ENCODE measurements at places on chromosomes 11 and 22.

DNA sequence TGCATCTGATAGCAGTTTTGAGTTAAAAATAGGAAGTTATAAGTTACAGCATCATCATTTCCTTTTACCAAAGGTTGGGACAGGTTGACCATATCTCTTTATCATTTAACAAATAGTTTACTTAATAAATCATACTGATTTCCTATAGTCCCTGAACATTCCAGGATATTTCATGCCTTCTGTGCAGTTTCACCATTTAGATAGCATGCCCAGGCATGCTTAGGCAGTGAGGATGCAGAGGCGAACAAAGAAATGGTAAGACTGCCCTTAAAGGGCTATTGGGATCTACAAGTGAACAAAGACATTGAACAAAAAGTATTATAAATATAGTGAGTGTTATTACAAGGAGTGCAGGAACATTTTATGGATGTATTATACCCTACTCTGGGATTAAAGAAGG is 96.4 kb downstream of the PRMT3 start:
- no peak for DNase-seq

DNA sequence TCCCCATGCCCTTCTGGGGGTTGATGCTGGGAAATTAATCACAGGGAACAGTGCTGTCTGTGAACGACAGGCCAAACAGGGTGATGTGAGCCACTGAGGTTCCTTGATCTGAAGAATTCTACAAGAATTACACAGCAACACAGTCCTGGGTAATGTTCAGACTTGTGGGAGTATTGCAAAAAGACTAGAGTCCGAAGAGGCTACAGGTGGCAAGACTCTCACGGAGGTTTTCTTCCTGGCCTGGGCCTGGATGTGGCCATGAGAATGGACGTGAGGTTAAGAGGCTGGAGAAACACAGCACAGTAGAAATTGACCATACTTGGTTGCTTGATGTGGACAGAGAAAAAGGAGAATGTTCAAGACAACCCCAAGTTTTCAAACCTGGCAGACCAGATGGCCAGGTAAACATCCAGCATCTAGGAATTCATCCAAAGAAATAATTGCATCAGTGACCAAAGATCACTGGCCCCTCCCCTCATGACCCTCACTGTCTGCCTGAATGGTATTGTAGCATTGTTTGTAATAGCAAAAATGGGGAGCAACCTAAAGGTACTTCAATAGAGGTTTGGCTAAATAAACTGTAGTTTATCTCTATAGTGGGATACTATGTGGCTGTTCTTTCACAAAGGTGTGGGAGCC is 70.8 kb downstream of the COMMD9 start:
- no peak for DNase-seq

GRCh38 chr11:1162138-1162475 is 4.4 kb downstream of the MUC5AC start:
- no peak for DNase-seq

GRCh38 chr11:84564180-84564866 is 1062.8 kb downstream of the DLG2 start:
- peak; percentile 57 for DNase-seq

- DNase-seq, result no peak
These were observed 92.2 kb downstream of the STK33 start for GRCh38 chr11:8501836-8502235.

DNA sequence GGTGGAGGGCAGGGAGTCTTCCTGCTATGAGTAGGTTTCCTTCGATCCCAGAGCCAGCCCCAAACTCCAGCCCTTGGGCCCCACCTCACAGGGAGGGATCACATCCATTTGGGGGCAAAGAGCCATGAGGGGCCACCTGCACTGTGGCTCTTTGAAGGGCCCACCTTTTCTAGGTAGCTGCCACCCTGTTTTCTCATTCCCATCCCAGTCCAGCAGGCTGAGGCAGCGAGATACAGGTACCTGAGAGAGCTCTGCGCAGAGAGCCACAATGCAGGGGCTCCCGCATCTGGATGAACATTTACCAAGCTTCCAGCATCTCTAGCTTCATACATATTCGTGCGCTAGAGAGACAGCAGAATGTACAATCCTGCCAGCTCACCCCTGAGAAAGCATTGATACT is 16.3 kb downstream of the FXYD6 start:
- no peak for DNase-seq

- DNase-seq, result no peak
These were observed 479.0 kb downstream of the BRD1 start for GRCh38 chr22:49348631-49349030.

DNA sequence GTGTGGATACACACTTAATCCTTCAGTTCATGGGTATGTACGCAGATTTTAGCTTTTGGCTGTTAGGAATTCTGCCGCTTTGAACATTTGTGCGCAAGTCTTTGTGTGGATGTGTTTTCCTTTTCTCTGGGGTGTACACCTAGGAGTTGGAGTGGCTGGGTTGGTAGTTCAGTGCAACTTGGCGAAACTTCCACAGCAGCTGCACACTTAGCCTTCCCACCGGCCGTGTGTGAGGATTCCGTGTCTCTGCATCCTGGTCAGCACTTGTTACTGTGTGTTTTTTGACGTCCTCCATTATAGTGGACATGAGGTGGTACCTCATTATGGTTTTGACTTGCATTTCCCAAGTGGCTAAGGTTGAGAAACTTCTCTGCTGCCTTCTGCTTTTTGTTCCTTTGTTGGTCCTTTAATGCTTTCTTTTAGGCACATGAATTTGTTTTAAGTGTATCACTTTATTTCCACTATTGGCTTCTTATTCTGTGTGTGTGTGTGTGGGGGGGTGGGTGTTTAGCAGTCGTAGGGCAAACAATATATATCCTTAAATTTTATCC is 72.1 kb upstream of the SLC25A18 start:
- DNase-seq, result no peak

- DNase-seq, result no peak
These were observed 1593.1 kb upstream of the TENM4 start for GRCh38 chr11:81033779-81034540.

DNA sequence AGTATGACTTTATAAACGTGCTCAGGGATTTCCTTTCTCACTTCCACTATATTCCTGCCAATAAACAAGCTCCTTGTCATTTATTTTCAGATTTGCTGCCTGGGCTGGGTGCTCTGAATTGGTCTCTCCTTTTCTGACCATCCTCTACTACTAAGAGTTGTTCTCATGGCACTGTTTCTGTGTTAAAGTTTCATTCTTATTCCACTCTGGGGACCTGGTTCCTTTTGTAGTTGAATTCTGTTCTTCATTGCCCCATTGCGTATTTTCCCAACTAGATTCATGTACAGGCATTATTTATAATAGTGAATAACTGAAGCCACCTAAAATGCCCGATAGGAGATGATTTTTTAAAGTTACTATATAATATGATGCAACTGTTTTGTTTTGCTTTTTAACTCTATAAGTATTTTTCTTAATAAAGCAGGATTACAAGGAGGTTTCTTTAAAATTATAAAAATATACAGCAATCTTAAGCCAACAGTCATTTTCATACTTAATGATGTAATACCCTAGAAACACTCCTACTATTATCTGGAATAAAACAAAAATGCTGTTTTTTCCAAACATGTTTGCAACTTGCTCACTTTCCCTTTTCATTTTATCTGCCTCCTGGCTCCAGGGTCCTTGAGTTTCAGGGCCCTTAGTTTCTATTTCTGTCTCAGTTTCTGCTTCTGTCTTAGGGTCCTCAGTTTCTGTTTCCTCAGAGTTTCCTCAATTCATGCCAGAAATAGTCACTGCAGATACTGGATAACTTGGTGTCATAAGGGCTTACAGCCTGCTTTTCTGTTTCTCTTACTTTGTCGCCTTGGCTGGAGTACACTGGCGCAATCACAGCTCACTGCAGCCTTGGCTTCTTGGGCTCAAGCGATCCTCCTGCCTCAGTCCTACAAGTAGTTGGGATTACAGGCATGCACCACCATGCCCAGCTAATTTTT is 9.8 kb upstream of the FUT4 start:
- peak; percentile 78 for DNase-seq

DNA sequence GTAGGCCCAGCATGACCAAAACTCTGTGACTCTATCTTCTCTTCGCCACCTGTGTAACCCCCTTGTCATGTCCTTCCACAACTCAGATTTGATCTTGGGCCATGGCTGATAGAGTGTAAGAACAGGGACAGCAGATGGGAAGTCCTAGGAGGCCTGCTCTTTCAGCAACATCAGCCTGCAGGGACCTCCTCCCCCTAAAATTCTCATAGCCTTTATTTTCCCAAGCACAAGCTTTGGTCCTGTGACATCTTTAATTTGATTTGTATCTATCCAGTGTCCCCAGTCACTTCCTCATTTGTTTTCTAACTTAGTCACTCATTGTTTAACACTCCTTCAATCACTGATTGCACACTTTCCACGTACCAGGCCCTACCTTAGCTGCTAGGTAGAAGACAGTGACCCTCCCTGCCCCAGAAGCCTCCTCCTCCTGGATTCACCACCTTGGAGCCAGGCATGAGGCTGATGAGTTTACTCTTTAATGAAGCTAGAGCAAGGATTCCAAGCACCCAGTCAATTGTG is 5.3 kb downstream of the UBQLN3 start:
- no peak for DNase-seq

- no peak for DNase-seq
These were observed 19.2 kb upstream of the RRAS2 start for GRCh38 chr11:14378171-14378570.
